ENCODE measurements at places on chromosomes 2 and 18.

GRCh38 chr18:77530732-77531131 is 281.1 kb downstream of the GALR1 start:
- no peak for DNase-seq

DNA sequence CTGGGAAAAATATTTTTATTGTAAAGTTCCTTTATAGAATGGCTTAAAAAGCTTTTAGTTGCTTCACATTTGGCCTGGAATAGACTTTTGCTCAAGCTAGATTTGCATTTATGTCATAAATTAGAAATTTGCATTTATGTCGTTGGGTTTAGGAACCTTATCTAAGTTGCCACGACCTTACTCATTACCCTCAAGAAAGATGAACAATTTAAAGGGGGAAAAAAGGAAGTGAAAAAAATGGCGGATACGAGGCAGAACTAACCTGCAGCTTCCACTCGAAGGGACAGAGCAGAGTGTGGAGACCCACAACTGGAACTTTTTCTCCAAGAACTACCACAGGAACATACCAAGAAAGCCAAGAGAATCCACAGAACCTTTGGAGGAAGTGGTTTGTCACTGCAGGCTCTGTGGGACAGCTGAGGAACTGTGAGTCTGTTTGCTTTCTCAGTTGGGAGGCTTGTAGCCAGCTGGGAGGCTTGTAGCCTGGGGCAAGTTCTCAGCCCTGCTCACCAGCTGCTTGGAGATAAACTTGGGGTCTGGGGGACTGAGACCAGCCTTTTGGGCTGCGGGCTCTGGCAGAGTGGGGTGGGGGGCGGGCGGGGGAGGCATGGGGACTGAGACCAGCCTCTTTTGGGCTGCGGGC is 349.9 kb upstream of the MEIS1 start:
- DNase-seq, result no peak

- DNase-seq, result no peak
Observed at GRCh38 chr2:137123226-137123625, 357.9 kb downstream of the THSD7B start.

DNA sequence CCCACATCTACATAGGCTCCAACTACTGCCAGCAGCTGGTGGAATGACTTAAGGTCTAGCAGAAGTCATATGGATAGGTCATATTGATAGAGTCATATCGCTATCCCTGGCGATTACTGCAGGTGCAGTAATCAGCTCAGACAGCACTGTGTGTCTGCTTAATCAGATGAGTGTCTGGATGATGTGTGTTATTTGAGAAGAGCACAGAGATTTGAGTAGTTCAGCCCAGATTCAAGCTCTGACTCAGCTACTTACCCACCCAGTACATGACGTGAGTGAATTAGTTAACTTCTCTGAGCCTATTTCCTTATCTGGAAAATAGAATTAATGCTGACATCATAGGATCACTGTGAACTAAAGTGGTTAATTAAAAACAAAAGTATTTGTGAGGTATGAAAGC is 78.9 kb downstream of the EHD3 start:
- no peak for DNase-seq
